ENCODE measurements at places on chromosomes 3 and 15.

- DNase-seq = no peak
These were observed 473 bp upstream of the COMMD2 start for GRCh38 chr3:149752788-149753136.

DNA sequence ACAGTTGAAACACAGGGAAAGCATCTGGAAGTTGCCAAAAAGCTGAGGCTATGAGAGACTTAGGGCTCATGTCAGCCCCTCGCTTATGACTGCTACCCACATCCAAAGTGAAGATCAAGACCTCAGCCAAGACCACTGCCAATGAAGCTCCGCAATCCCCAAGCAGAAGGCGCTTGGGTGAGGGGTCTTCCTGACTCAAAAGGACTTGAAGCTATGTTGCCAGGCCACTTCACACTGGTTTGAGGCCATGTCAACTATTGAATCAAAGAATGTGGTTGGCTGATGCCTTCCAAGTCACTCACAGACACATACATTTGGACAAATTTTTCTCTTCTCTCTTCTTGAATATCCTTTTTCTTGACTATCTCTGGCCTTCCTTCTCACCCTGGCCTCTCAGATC is 928 bp upstream of the CCR4 start:
- no peak for DNase-seq

GRCh38 chr3:141845407-141846049 is 30.9 kb upstream of the ATP1B3 start:
- no peak for DNase-seq

DNA sequence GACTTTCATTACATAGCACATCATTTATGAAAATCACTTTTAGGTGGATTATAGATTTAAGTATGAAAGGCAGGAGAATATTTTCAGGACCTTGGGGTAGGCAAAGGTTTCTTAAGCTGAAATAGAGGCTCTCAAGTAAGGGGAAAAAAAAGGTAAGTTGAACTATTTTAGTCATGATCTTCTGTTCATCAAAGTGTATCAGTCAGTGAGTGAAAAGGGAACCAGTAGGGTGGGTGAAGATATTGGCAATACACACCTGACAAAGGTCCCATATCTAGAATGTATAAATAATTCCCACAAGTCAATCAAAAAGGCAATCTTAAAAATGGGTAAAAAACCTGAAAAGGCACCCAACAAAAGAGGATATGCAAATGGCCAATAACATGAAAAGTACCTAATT is 218.6 kb downstream of the KLF13 start:
- DNase-seq = no peak

DNA sequence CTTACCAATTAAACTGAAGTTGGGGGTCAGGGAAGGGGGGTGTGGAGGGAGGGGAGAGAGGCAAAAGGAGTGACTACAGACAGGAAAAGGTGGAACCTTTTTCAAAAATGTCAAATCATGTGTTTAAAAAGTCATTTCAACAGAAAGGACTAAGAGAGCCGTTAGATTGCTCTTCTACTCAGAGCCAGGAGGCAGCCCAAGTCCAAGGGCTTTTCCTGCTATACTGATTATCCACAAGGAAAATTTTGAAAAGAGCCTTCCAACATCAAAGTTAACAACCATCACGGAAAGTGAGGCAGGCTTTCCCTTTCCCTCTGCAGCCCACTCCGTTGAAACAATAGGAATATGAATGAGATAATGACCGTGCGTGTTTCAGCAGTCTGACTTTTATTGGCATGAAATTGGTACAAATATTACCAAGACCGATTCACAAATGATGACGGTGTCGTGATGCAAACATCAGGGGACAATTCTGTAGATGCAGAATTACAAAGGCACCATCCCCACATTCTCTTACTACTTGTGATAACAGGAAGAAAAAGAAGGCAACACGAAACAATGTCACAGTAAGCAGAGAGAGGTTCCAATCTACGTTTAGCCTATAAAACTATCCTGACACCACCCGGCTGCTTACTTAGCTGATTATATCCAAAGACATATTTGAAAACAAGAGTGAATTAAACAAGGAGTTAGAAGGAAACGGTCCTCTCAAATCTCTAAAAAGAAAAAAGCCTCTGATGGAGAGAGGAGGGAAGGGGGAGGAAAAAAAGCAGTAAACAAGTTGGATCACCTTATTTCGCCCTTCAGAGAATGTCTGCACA is 453.7 kb downstream of the FOXP1 start:
- peak; percentile 44 for DNase-seq

DNA sequence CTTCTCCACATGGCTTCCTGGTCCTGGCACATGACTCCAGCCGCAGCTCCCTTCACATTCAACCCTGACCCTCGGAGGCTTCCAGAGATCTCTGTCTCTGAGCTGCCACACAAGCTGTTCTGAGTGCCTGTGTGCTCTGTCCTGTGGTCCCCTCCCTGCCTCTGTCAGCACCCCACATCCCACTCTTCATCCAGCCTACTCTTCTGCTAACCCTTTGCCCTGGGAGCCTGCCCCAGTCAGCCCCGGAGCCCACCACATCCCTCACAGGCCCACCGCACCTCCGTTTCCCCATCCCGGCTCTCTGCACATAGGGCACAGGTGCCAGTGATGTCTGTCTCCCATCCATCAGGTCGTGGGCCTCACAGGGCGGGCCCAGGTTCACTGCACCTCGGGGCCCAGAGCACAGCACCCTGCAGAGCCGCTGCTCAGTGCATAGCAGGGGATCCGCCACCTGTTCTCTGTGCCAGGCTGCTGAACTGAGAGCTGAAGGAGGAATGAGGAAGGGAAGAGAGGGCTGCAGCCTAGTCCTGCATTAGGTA is 133.6 kb downstream of the UACA start:
- no peak for DNase-seq

All from ACHN (cell line).